ENCODE measurements at places on chromosomes 4 and X.

- DNase-seq: no peak
Observed at GRCh38 chr4:46958742-46959488, 34.5 kb downstream of the GABRA4 start.

- DNase-seq: peak; percentile 51
Observed at GRCh38 chr4:81470456-81471297, 1.0 kb downstream of the RASGEF1B start.

DNA sequence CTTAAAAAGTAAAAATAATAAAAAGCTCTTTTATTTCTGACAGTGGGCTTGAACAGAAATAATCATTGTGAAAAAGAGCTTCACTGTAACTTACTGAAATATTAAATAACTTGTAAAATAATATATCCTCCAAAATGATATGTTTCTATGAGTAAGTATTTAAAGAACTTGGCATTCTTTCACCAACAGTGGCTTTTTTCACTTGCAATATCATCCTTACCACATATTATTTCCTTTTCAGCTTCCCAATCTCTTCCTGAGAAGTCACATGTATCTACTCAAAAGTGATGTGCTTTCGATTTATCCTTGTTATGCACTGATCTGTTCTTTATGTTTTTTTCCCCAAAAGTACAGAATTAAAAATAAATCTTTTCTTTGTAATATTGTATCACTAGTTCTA is 2.2 kb upstream of the PCDH18 start:
- DNase-seq: no peak

DNA sequence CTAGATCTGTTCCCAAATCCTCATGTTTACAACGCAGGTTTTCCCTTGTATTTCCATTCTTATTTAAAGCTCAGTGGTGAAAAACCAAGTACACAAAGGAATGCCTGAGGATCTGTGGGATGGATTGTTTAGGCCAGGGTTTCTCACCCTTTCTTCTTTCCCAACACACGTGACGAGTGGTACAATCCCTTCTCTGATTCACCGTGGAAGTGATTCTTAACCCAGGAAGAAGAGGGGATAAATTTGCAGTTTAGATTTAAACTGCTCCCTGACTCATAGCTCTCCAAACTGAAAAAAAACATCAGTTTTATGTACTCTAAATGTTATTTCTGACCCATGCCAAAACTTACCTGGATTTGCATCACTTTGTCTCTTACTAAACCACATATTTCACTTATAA is 17.0 kb downstream of the PAQR3 start:
- no peak for DNase-seq

DNA sequence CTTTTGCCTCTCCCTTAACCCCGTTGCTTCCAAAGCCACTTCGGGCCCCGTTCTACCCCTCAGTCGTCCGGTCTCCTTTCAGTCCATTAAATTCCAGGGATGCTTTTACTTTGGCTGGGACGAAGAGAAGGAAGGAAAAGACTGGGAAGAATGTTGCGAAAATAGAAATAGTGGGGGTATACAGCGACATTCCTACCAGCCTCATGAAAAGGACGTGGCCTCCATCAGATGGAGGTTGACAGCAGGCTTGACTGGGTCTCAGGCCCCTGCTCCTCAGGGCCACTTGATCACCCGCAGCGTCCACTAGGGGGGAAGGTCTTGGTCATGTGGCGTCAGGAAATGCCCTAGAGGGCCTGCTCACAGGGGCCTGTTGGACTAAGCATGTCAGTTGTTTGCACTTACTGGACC is 657 bp upstream of the ANKRD50 start:
- DNase-seq: peak; percentile 46

DNA sequence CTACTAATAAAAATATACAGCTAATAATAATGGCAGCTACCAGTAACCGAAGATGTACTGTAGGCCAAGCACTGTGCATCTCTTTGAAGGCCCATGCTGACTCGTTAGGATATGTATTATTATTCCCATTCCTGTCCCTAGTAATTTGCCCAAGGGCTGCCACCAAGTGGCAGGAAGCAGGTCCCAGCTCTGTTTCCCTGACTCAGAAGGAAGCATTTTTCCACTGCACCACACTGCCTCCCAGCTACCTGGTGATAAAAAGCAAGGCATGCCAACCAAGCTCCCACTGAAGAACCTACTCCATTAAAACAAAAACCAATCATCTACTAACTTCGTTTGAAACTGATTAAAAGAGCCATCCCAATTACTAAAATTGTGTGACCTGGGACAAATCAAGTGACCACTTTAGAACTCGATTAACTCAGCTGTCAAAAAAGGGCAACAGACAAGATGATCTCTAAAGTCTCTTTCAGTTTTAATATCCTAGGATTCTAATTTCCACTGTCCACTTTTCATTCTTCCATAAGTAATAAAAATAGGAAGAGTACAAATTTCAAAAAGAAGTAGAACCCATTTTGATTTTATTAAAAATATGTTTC is 24.3 kb upstream of the PGM2 start:
- no peak for DNase-seq

- no peak for DNase-seq
Observed at GRCh38 chrX:30748342-30748960, 95.2 kb downstream of the GK start.

DNA sequence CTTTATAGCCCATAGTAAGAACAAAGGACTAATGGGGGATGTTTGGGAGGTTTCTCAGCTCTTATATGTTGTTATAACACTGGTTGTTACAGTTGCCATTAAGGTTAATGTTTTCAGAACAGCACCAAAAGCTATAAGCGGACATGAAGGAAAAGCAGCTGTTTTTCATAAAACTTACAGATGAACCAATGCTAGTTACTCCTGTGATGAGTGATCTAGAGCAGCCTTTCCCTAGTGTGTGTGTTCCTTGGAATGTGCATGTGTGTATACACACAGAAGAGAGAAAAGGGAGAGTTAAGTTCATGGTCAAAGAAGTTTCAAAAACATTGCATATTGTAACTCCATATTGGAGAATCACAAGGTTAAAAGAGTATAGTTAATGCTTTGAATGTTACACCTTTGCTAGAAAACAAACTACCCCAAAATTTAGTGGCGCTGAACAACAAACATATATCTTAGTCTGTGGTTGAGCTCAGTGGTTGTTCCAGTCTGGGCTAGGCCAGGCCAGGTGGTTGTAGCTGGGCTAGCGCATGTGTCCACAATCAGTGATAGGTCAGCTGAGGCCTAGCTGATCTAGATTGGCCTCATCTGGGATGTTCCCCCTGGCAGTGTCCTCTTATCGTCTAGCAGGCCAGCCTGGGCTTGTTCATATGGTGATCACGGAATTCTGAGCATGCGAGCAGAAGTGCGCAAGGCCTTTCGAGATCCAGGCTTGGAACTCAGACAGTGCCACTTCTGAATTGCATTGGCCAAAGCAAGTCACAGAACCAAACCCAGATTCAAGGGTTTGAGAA is 151.0 kb downstream of the NHS start:
- DNase-seq: no peak

GRCh38 chr4:138875891-138876608 is 139.5 kb upstream of the NOCT start:
- DNase-seq: no peak

DNA sequence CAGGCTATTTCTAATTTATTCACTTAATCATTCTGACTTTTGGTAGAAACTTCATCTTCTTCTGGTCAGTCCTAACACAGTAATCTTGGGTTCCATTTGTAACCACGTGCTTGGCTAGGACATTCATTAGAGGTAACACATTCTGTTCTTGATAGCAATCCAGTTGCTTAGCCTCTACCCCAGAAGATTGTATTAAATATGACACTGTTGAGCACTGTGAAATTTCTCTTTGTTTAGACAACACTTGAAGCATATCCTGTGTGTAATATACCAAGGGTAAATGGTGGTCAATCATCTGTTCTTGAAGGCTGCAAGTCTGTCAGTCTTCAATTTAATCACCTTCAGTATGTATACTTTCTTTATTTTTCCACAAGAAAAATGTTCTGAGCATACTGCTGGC is 523.0 kb downstream of the ANKRD50 start:
- no peak for DNase-seq

DNA sequence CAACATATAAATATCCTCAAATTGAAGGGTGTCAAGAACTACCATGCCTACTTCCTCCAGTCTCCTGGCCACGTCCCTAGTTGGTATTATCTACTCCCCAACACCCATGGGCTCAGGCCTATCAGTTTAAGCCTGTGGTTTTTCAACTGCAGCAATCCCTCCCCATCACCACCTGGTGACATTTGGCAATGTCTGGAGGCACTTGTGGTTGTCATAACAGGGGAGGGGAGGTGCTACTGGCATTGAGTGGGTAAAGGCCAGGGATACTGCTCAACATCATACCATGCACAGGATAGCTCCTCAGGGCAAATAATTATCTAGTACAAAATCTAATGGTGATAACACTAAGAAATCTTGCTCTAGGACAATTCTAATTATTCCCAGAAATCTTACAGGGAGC is 95.3 kb downstream of the COMMD8 start:
- DNase-seq: no peak

- no peak for DNase-seq
Observed at GRCh38 chr4:138247643-138248042, 5.5 kb upstream of the SLC7A11 start.

DNA sequence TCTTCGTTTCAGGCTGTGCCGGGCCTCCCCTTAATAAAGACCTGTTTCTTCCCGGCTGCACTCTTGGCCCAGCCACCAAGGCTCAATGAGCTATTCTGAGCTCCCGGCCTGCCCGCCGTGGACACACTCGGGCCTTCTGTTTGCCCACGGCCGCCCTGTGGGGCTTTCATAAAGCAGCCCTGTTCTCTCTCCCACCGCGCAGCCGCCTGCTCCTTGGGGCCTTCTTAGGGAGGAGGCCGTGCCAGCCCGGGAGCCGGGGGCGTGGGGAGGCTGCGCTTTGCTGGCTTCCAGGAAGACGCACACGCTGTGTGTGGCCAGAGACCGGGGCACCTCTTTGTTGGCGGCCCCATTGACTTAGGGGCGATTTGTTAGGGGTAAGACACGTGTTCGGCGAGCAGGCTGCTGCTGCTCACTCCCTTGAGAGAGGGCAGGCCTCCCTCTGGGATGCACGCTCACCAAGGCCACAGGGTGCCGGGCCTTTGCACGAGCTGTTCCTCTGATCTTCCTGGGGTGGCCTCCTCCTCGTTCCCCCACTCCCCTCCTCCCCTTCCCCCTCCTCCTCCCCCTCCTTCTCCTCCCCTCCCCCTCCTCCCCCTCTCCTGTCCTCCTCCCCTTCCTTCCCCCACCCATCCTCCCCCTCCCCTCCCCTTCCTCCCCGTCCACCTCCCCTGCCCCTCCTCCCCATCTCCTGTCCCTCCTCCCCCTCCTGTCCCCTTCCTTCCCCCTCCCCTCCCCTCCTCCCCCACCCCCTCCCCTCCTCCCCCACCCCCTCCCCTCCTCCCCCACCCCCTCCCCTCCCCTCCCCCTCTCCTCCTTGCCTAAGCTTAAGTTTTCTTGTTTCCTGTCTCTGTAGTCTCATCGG is 11.3 kb downstream of the BLOC1S4 start:
- DNase-seq: no peak

DNA sequence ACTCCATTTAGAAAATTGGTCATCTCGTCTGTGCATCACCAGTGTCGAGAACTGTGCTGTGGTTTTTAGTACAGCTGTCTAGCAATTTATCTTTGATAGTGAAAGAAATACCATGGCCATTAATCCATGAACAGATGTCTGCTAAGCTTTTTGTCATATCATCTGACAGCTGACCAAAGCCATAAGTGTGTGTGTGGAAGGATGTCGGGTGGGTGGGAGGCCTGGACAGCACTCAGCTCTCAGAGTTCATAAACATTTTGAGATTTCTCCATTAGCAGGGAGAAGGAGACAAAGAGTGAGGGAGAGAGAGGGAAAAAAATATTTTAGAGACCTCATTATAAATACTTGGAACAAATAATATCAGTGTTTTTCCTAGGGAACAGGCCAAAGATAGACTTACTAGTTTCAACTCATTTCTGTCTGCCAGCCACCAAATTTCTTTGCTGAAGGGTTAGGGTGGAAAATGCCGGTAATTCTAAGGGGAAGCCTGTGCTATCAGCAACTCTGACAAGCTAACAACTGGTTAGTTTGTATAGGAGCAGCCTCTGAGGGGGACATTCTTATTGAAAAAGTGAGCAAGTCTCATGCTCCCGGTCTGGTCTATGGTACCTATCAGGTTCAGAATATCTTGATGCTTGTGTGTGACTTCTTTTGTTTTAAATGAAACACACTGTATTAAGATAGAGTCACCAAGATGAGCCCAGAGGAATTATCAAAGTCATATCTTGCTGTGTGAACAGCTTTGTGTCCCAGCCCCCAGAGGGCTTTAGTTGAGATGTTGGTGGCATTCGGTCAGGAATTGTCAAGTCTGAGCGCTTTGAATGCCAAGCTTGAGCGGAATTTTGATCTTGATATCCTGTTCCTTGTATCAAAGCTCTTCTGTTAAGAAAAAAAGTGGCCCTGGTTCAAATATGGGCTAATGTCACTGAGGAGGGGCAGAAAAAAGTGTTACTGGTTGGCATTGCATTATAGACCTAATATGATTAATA is 41.9 kb upstream of the PDLIM3 start:
- DNase-seq: no peak

- no peak for DNase-seq
Observed at GRCh38 chr4:120085705-120086104, 19.1 kb upstream of the MAD2L1 start.

DNA sequence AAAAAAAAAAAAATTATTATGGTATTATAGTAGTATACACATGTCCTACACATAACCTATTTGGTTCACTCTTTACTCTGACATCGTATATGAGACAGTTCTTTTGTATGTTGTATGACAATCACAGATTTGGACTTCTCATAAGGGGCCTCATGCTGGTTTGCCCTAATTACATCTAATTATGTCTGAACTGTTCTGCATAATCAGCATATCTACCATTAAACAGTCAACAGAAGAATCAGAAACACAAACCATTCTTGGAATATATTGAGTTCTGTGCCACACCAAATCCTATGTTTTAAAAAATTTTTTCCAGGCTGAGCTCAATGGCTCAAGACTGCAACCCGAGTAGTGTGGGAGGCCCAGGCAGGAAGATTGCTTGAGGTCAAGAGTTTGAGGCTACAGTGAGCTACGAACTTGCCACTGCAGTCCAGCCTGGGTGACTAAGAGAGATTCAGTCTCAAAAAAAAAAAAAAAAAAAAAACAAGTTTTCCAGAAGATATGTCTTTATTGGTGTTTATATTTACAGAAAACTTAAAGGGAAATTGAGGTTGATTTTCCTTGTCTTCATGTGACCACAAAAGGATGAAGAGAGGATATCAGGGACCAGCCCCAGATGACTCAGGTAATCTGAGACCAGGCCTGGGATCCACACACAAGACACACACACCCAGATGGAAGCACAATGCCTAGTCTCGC is 22.2 kb downstream of the TRIM61 start:
- no peak for DNase-seq

GRCh38 chrX:66008328-66008970 is 31.4 kb downstream of the VSIG4 start:
- no peak for DNase-seq

GRCh38 chr4:182975806-182976205 is 58.6 kb upstream of the DCTD start:
- DNase-seq: peak; percentile 28

DNA sequence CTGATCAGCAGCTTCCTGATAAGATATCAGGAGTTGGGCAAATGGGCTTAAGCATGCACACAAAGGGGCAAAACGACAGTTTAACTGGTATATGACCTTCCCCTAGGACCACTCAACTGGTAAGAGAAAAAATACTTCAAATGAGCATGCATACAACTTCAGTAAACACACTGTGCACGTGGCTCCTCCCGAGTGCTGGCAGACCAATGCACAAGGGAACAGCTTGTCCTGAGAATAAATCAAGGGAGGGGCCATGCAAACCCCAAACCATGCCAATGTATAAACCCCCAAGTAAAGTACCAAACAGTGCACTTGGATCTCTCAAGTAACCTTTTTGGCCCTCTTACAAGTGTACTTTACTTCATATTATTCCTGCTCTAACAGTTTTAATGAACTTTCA is 293.3 kb upstream of the TBX22 start:
- DNase-seq: no peak

- DNase-seq: no peak
Observed at GRCh38 chrX:125132274-125132673, 187.4 kb upstream of the TEX13C start.

All from stimulated activated naive CD8-positive, alpha-beta T cell treated with anti-CD3 and anti-CD28 coated beads, Interleukin-15, amount 100 ng/mL, for 72 hours (primary cell).